NCI-H1436 (cell line): ENCODE measurements at places on chromosomes 12 and 14.
A peak's percentile ranks its signal among the peaks of the same experiment; 100 is the strongest.

DNA sequence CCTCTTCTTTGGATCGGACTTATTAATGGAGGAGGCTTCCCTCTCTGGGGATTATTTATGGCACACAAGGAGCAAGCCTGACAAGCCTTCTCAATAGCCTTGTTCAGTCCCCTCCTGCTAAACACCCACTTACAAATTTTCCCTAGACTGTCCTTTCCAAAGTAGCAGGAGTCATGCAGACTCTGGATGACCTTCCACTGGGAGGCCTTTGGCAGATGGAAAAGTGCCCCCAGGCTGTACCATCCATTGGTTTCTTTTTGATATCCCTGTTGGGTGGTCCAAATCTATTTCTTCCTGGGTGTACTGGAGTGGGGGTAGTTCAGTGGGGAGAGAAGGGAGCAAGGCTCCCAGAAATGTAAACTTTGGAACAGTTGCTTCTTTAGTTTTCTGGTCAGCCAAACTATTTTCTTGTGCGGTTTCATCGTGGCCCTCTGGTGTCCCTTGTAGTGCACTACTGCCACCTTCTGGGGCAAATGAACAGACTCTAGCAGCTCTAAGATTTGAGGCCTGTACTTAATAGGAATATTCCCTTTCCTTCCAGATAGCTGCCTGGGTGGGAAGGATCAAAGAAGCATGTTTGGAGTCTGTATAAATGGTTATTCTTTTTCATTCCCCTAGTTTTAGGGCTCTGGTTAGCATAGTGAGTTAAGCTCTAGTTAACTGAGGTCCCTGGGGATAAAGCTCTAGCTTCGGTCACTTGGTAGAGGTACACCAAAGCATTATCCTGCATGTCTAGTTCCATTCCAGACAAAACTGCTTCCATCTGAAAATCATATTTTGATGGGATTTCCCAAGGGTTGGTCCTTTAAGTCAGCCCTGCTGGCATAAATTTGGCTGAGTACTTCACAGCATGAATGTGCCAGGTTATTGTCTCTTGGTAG, 409.5 kb downstream of the SLC6A15 start:
- DNase-seq, result peak; percentile 9

- no peak for DNase-seq
Measured at GRCh38 chr12:49259452-49259851, 5.4 kb upstream of the TUBA1C start.

DNA sequence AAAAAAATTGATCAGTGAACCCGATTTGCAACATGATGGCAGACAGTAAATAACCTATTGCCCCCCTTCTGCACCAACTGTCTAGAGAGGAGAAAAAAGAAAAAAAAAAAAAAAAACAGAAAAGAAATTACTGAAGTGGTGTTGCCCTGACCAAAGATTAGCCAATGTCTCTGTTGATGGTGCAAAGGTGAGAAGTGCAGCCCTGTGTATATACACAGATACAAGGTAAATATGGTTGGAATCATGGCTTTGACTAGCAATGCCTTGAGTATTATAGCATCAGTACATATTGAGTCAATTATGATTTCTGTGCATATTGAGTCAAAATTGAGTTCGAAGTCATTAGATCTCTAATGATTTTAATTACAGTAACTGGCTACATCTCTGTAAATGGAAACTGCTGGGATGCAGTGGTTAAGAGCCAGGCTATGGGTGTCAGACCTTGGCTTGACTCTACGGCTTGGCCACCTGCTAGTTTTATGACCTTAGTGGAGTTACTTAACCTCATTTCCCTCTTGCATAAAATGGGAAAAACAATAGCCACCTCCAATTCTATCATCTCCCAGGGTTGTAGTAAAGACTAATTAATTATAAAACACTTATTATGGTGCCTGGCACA, 51.0 kb downstream of the EGLN3 start:
- no peak for DNase-seq

DNA sequence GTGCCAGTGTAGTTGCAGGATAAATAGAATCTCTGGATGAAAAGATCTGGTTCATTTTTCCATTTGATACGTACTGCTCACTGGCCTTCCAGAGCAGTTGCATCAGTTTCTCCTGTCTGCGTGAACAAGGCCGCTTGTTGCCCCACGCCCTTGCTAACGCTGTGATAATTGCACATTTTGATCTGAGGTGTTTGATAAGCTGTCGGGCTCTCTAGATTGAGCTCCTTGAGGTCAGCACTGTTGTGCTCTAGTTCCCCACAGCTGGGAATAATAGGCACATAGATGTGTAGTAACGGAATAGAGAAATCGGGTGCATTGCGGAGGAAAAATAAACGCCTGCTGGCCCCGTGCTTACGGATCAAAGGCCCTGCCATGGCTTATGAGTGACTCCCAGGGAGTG, 42.8 kb upstream of the TRAF3 start:
- DNase-seq, result no peak

DNA sequence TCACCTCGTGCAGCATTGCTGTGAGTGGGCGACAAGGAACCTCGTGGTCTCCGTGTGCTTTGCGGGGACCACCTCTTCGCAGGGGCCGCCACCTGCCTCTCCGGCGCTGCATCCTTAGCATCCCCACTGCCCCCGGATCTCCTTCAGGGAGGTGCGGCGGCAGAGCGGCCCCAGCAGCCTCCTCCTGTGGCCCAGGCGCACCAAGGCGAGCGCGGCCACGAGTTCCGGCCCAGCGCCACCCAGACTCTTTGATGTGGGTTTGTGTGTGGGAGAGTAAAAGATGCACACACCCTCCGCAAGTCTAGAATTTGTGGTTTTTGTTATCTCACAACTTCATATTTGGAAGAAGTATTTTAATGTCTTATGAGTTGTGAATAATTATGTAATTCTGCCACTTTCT, 118.8 kb upstream of the DIO3 start:
- no peak for DNase-seq

GRCh38 chr14:103391048-103391447, 5.8 kb downstream of the MARK3 start:
- DNase-seq, result no peak
